Bronchial epithelial cell (primary cell): ENCODE measurements at places on chromosomes 1 and 21. TPM values are rescaled to one million over a fixed set of nuclear protein-coding genes. Genes with fewer than 3 reads are reported as not detected.

KRTAP21-2 gene
- total RNA-seq = not detected in 2 replicates

FOXD3 gene
- not detected in 2 replicates for total RNA-seq

MAN1C1 gene
- total RNA-seq = under 0.01 and 0.26 TPM in 2 replicates

CSF3R gene
- total RNA-seq = 0.79 TPM in 1 of 2 replicates, not detected in the other

FCRL4 gene
- not detected in 2 replicates for total RNA-seq

CFAP107 gene
- total RNA-seq = not detected in 2 replicates

ALPL gene
- not detected in 2 replicates for total RNA-seq
